Stimulated activated CD8-positive, alpha-beta memory T cell treated with anti-CD3 and anti-CD28 coated beads, Interleukin-7, amount 100 ng/mL, for 1 hour (primary cell): ENCODE measurements at places on chromosomes 2 and 18.

GRCh38 chr2:171878481-171878993 lies 15.5 kb downstream of the SLC25A12 start:
- DNase-seq = no peak

DNA sequence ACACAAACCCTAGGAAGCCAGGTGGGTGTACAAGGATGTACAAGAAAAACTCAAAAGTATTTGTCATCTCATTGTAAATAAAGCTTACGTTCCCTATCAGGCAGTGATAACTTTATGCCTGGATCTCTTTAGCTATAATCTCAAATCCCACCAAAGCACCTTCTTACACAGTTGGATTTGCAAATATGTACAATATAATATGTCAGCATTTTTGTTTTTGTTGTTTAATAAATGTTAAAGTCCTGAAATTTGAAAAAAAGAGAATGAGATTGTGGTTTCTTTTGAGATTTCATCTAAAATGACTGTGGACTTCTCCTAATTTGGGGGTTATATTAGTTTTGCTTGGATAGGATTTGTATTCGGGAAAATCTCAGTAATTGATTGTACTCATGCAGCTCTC lies 81.9 kb downstream of the LRRTM1 start:
- DNase-seq = no peak

DNA sequence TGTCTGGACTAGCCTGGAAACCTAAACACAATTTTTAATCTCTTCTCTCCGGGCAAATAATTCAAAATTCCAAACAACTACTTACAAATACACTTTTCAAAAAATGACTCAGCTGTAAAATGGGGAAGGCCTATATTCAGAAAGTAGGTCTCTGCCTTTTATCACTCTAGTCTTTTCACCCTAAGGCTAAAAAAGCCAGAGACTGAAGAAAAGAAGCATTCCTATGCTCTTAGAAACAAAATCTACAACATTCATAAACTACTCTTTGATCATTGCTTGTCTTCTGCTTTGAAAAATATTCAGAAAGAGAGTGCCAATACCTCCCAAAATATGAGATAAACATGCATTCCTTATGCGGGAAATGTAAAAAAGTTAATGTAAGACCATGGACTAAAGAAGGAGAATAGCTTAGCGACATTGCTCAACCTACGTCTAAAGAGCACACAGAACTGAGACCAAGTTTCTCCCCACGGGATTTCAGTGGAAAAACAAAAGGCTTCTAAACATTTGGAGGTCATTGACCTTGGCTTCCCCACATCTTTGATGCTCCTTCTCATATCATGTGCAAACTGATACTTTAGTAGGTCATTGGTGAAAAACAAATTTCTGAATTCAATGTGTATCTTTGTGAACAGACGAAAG lies 74.4 kb upstream of the EPB41L3 start:
- DNase-seq = no peak

- no peak for DNase-seq
These were observed 273.5 kb downstream of the PIK3C3 start for GRCh38 chr18:42228581-42228980.

DNA sequence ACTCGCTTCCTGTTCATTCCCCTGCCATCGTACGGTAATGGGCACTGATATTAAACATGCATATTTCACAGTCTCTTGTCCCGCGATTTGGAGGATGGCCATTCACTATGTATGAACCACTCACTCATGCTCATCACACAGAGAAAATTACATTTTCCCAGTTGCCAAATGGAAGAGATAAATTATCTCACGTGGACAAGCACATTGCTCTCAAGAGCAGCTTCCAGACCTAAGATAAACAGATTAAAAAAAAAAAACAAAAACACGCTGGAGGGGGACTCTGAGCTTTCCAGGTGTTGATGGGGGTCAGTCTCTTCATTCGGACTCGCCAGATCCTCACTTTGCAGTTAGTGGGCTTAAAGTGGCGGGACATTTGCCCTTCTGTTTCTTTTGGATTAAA lies 1.7 kb upstream of the MAPK4 start:
- DNase-seq = no peak

GRCh38 chr2:19900931-19901441 lies 797 bp downstream of the TTC32 start:
- no peak for DNase-seq

GRCh38 chr2:28394331-28394877 lies 1.7 kb downstream of the FOSL2 start:
- no peak for DNase-seq

DNA sequence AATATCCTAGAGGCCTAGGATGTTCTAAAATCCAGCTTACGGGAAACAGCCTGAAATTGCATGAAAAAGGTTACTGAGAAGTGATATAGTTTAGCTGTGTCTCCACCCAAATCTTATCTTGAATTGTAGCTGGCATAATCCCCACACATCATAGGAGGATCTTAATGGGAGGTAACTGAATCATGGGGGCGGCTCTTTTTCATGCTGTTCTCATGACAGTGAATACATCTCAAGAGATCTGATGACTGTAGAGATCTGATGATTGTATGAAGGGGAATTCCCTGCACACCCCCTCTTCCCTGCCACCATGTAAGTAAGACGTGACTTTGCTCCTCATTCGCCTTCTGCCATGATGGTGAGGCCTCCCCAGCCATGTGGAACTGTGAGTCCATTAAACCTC lies 385.6 kb upstream of the ID2 start:
- DNase-seq = no peak

GRCh38 chr2:134549104-134549503 lies 169.7 kb downstream of the TMEM163 start:
- DNase-seq = no peak

DNA sequence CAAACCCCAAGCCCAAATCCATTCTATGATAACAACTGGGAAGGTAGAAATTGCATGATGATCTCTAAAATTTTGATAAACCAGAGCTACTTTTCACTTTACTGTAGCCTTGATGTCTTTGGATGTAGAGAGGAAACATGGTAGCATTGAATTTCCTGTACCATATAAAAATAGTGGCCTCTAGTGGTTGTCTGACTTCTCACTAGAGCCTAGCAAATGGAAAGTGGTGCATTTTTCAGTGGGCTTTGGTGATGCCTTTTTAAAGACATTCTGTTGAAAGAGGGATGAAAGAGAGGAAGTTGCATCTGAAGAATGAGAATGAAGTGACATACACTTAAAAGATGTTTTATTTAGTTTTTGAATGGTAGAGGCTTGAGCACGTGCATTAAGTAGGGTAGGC lies 662.2 kb downstream of the XIRP2 start:
- DNase-seq = no peak

GRCh38 chr2:202056611-202057010 lies 16.4 kb upstream of the KIAA2012 start:
- no peak for DNase-seq

DNA sequence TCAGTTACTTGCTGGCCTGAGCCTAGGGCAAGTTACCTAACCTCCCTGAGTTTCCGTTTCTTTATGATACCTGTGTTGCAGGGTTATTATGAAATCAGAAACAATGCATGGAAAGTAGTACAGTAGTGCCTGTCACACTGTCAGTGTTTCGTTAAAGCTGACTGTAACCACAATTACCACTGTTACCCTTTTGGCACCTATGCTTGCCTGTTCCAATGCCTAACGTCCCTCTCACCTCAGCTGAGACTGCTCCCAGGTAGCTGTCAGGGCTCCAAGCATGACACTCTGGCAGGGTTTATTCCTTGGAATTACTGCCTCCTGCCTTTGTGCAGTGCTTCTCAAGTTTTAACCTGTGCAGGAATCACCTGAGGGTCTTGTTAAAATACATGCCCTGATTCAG lies 135.2 kb upstream of the RBMS1 start:
- DNase-seq = no peak

DNA sequence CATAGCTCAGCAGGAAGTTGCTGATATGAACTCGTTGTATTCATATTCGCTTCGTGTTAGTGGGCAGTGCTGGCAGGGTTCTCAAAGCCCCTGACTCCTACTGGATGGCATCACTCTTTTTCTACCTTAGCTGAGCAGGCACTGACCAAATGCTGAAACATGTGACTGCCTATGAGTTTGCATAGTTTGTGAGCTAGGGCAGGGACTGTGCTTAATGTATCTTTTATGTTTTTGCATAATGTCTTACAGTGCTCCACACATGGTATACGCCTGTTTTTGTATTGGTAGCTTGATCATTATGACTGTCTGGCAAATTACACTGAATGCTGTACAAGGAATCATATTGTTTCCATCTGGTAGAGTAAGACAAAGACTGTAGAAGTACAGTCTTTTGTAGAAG lies 305.3 kb downstream of the PARD3B start:
- DNase-seq = no peak

DNA sequence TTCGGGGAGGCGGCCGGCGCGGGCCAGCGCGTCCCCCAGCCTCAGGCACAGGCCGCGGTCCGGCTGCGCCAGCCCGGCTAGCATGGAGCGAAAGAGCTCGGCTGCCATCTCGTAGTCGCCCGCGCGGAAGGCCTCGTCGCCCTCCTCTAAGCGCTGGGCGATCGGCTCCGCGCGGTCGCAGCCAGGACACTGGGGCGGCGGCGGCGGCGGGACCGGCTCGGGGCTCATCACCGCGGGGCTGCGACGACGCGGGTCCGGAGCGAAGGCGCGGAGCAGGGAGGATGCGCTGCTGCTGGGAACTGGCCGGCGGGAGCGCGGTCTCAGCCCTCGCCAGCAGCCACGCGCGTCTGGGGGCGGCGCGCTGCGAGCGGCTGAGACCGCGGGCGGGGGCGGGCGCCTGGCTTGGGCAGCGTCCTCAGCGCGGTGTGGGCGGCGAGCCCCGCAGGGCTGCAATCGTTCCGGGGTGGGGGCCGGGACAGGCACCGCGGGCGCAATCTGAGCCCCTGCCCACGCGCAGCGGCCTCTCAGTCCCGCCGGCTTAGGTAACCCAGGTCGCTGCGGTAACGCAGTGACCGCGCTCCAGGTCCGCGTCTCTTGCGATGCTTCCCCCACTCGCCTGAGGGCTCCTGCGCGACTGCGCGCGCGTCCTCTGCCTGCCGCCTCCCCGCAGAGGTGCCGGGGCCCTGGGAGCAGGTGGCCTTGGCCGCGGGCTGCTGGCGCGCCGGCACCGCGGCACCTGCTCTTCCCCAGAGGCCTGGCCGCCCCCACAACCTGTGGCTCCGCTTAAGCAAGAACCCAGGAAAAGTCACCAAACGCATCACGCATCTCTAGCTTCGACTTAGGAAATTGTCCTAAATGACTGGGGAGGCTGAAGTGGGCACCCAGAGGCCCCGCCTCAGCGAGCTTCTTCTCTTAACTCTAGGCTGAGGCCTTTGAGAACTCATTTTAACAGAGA lies at the start of gene LONRF2:
Gene LONRF2 (minus strand): TSS at position 636 of the 955 bp plus-strand sequence. CDS start 408 bp downstream, at position 228.
- no peak for DNase-seq

GRCh38 chr18:10386956-10387355 lies 67.5 kb upstream of the APCDD1 start:
- no peak for DNase-seq

- no peak for DNase-seq
These were observed 68.1 kb downstream of the STPG4 start for GRCh38 chr2:47087051-47087450.

GRCh38 chr2:10904455-10904854 lies 7.3 kb upstream of the KCNF1 start:
- DNase-seq = no peak

DNA sequence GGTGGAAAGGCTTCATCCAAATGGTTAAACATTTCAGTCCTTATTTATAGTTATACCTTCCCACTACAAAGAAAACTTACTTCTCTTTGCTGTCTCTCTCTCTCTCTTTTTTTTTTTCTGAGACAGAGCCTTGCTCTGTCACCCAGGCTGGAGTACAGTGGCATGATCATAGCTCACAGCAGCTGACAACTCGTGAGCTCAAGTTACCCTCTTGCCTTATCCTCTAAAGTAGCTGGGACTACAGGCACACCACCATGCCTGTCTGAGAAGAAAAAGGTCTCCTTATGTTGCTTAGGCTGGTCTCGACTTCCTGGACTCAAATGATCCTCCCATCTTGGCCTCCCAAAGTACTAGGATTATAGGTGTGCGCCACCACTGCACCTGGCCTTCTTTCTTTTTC lies 32.3 kb upstream of the OLA1 start:
- no peak for DNase-seq

DNA sequence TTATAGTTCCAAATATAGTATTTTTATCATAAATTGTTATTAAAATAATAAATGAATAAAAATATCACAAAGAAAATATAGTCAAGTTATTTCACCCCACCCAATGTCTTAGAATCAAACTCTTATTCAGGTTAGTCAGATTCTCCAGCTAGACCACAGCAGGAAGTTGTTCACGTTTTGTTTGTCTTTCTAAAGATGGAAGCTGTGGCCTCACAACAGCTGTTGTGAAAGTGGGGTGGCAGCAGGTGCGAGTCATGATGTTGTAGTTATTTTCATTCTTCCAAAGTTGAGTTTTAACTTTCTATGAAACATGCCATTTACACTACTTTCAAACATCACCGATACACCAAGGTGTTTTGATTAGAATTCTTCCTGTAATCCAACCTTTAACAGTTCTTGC lies 272.9 kb downstream of the SLC8A1 start:
- DNase-seq = no peak

- DNase-seq = no peak
These were observed 6.9 kb upstream of the SLC4A3 start for GRCh38 chr2:219620546-219620945.

DNA sequence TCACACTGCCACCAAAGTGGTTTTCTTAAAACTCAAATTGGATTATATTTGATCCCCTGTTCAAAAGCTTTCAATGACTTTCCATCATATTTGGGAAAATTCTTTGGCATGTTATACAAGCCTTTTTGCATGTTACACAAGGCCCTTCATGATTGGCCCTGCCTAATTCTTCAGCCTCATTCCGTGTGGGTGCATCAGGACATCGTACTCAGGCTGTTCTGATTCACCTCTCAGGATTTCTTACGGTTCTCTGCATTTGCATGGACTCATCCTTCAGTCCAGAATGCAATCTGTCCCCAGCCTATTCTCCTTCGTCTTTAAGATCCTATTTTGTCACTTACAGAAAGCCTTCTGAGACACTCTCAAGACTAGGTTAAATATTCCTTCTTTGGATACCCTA lies 107.8 kb downstream of the LYPD1 start:
- DNase-seq = no peak

- no peak for DNase-seq
These were observed 544.6 kb upstream of the ZEB2 start for GRCh38 chr2:145064511-145064910.

DNA sequence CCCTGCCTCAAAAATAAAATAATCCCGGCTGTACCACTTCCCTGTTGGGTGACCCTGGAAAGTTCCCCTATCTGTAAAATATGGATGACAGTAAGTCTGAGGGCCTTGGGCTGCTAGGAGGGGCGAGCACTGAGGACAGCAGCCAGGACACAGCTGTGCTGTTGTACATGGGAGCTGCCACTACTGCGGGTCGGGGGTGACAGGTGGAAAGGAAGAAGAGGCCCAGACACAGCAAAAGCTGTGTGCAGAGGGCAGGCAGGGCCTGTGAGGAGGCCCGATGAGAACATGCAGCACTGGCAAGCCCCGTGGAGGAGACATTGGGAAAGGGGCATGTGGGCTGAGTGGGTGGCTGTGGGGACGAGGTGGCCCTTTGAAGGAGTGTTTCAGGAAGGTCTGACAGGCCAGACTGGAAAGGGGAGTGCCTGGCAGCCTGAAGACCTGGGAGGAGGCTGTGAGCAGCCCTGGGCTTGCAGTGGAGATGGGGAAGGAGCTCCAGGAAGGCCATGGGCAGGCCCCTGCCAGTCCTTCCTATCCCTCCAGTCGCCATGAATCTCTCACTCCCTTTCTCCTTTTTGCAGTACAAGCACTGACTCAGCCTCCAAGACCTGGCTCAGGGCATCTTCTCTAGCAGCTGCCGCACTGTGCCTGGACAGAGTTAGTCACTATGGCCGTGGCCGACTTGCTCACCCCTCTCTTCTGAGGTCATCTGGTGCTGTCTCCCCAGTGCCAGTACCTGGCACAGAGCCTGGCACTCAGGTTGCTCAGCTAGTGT lies 28.9 kb upstream of the SEMA4C start:
- no peak for DNase-seq
